ENCODE measurements at places on chromosomes 2 and 18.

- no peak for DNase-seq
Measured at GRCh38 chr2:10561288-10562035, 113.3 kb upstream of the ODC1 start.

GRCh38 chr2:70779491-70779890, 11.0 kb downstream of the FIGLA start:
- no peak for DNase-seq

GRCh38 chr2:74764429-74765272, 69.3 kb upstream of the HK2 start:
- DNase-seq, result no peak

- no peak for DNase-seq
Measured at GRCh38 chr18:10379522-10379921, 74.9 kb upstream of the APCDD1 start.

DNA sequence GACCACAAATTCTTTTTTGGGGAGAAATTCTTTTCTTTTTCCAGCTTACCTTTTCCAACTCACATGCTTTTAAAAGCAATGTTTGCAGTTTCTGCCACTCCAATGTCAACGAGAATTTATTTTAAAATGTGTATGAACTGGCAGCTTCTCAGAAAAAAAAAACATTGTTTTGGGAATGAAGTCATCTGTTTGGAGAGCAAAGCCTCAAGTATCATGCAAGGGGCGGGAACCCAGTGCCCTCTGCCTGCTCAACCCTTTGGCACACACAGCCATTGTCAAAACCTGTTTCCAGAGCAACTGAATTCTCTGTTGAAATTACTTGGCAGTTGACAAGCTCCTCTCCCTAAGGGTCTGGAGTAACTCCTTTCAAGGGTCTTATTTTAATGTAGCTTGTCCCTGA, 128.5 kb downstream of the QPCT start:
- DNase-seq, result no peak

GRCh38 chr2:225428360-225428759, 28.9 kb downstream of the NYAP2 start:
- DNase-seq, result no peak

DNA sequence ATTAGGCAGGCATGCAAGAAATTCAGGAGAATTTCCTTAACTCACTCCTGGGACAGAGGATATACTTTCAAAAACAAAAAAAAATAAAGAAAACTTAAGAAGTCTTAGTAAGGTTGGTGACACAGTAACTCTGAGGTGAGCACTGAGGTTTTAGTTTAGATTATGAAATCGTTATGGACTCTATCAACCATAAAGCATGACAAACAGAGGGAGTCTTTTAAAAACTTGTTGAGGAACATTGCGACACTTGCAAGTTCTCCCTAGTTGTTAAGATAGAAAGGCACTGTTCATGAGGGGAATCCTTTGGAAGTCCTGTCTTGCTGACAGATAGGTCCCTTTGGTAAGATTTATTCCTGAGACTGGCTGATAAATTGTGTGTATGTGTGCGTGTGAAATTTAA, 194.3 kb upstream of the ERBB4 start:
- DNase-seq, result no peak

- no peak for DNase-seq
Measured at GRCh38 chr2:223786943-223787342, 50.4 kb downstream of the AP1S3 start.

- DNase-seq, result no peak
Measured at GRCh38 chr18:26227051-26227670, 916 bp downstream of the TAF4B start.

DNA sequence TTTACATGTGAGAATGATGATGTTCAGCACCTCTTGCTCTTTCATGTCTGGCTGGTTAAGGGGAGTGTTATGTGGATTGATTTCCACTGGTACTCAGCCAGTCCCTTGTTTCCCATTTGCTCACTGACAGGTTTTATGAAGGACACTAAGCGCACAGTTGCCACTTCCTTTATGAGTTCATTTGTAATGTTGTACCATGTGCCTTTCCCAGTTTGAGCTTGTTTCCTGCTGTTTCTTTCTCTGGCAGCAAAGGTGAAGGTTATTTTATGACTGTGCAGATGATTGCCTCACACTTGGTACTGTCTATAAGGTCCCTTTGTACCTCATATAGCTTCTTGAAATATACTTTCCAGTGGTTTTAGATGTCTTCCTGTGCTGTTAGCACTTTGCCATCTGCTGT, 1700.5 kb upstream of the TMEFF2 start:
- no peak for DNase-seq

DNA sequence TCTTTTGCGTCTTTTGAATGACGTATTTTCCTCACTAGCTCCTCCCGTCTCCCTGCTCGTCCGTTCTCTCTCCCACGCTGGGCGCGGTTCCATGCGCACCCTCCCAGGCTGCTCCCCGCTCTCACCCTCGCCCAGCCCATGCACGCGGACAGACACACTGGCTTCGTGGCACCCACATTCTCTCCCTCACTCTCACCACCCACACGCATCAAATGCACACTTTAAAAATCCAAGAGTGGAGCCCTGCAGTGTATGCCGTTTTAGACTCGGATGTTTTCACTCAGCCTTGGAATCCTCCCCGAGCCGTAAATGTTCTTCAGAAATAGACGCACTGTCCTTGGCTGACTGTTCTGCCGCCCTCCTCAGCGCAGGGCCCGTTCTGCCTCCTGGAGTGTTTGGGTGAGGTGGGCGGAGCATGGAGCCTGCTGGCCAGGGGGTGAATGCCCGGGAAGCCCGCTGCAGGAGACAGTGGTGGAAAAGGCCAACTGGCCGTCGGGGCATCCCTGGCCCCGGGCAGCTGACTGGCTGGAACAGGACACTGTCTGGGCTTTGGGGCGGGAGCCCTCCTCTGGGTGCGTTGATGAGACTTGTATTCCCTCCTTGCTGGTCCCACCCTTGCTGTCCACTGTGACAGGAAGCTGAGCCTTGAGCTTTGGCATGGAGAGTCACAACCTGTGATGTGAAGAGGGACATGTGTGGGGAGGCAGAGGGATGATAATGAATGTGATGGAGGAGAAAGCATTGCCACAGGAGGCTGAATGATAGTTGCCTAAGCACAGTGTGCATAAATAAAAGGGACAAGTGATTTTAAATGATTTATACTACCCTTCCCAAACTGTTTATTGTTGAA, 35.4 kb upstream of the LYPD6B start:
- DNase-seq, result no peak

DNA sequence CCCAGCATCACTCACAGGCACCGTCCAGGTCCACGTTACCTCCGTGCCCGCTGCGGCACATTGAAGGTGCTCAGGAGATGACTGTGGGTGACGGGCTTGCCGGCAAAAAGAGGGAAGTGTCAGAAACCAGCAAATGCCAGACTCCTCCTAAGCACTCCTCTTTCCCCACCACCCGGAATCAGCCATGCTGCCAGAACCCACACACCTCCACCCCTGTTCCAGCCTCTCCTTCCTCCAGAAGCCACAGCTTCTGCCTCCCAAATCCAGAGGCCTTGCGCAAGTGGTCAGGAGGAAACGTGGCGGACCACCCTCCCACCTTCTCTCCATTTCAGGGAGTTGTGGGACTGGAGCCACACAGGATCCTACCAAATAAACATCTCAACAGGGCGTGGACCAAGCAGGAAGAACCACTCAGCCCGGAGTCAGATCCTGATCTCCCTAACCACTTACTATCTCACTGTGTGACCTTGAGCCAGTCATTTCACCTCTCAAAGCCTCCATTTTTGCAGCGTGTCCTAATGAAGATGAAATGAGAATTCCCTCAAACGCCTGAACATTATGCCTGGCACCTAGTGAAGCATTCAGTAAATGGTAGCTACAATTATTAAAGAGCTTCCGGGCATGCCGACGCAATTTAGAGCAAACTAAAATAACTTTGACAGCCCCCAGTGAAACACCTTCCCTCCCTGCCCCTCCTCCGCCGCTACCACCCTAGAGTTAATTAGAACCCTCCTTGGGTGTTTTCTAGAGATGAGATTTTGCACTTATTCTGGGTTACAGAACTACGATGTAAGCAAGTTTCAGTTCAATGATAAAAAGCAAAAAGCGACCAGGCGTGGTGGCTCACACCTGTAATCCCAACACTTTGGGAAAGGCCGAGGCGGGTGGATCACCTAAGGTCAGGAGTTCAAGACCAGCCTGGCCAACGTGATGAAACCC, 32.9 kb downstream of the SMAD7 start:
- DNase-seq, result no peak

GRCh38 chr2:84449711-84450110, 9.4 kb downstream of the SUCLG1 start:
- no peak for DNase-seq

DNA sequence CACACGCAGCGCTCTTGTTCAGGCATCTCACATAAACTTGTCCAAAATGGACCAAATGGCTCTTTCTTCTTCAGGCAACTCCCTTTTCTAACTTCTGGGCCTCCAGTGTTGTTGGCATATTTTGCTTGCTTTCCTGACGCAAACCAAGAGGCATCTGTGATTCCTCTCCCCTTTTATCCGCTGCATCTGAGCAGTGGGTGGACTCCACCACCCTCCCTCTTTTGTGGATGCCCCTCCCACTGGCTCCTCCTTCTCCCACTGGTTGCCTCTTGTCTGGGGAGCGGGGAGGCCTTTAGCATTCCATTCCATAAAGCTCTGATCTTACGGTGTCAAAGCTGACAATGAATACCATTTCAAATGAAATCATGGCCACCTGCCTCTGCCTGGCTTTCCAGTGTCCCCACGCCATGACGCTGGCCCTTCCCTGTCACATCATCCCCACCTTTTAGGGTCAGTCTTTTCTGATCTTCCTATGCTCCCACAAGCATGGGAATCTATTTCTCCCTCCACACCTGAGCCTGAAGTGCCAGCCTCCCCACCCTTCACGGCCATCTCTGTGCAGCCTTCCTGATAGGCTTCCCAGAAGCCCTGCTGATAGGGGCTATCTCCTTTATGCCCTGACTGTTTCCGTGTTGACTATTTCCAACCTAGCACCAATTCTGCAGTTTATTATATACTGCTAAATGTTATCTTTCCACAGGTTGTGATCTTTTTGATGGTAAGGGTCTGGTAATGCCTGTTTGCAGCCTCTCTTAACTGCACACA, 51.5 kb downstream of the RPL37A start:
- no peak for DNase-seq

DNA sequence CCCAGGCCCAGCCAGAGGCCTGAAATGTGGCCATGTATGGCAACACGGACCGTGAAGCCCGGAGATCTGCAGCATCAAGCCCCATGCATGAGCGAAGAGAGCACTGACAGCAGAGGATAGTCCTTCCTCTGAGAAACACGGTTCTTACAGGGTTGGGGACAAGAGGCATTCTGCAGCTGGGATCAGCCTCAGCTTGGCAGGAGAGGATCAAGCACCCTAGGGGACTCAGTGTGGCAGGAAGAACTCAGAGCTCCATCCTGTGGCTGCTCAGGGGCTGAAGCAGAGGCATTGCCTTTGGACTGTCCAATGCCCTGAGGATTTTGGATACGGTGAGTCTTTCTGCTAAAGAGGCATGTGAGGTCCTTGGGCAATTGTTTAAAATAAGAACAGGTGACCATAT, 368.7 kb downstream of the ZNF516 start:
- no peak for DNase-seq

GRCh38 chr2:105604938-105605337, 139.8 kb upstream of the NCK2 start:
- DNase-seq, result no peak

DNA sequence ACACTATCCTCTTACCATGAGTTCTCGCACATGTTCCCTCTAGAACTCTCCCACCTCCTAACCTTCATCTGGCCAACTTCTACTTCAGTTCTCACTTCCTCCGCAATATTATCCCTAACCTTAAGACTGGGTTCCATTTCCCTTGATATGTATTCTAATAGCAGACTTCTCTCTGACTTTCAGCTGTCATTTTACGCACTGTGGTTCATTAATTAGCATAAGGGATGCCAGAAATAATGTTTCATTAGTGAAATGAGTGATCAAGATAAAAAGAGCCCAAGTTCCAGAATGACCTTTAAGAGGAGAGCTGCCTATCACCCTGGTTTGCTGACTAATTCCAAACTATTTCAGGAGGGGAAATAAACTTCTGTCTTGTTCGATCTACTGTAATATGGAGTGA, 108.6 kb upstream of the CCDC150 start:
- no peak for DNase-seq

Measured in GDM1 (cell line).